ENCODE measurements at places on chromosomes 1 and 21. TPM values are rescaled to one million over a fixed set of nuclear protein-coding genes. Genes with fewer than 3 reads are reported as not detected.

The KIF26B gene
- total RNA-seq = 0.17 TPM

The MARK1 gene
- not detected for total RNA-seq

The CHIA gene
- not detected for total RNA-seq

The TEX38 gene
- total RNA-seq = not detected

The RAB25 gene
- total RNA-seq = 0.46 TPM

The F13B gene
- not detected for total RNA-seq

The FLG2 gene
- total RNA-seq = not detected

The OR2T35 gene
- not detected for total RNA-seq

The CORT gene
- total RNA-seq = 0.46 TPM

The NPR1 gene
- total RNA-seq = not detected

The MIER1 gene
- 46.3 TPM for total RNA-seq

The C1QC gene
- total RNA-seq = not detected

The CD1C gene
- total RNA-seq = 1.3 TPM

The TFAP2E gene
- 0.86 TPM for total RNA-seq

The SIPA1L2 gene
- total RNA-seq = 10.1 TPM

The KCNA2 gene
- total RNA-seq = 0.15 TPM

The CELA2B gene
- not detected for total RNA-seq

The CELA2A gene
- total RNA-seq = not detected

The LPAR3 gene
- 0.84 TPM for total RNA-seq

The FAM72D gene
- total RNA-seq = 12.0 TPM

The PIGR gene
- total RNA-seq = 1.0 TPM

The TNFRSF9 gene
- 270 TPM for total RNA-seq

The FNDC5 gene
- not detected for total RNA-seq

The SPRR5 gene
- total RNA-seq = not detected

The CFAP141 gene
- not detected for total RNA-seq

The RNPC3 gene
- 15.1 TPM for total RNA-seq

The ANKRD45 gene
- not detected for total RNA-seq
